Uterus (tissue), 4 donors: ENCODE measurements at places on chromosomes 6 and 20.

DNA sequence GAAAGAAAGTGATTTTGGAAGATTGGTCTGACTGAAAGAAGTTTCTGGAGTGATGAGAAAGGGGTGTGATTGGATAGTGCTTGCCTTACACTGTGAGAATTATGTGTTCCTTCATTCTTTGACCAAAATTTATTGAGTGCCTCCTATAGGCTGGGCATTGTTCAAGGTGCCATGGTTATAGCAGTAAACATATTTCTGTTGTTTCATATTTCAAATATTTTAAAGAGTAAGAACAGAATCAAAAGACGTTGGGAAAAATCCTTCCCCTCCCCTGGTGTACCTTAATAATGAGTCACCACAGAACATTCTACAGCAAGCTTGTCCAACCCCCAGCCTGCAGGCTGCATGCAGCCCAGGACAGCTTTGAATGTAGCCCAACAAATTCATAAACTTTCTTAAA lies 78.6 kb downstream of the GCLC start:
- H3K4me3 ChIP-seq, result no peak overlapping the region
- no peak for DNase-seq
- no peaks in the 10 kb centered on the region for H3K36me3 ChIP-seq
- H3K4me1 ChIP-seq, result no peaks in the 10 kb centered on the region
- H3K27ac ChIP-seq, result peak overlapping the region; percentile 74

- peak within 1 kb of the TSS; percentile 43 for H3K4me3 ChIP-seq
- H3K4me1 ChIP-seq, result no peaks in the 10 kb centered on the region
- no peaks in the 10 kb centered on the region for H3K36me3 ChIP-seq
- peak; percentile 30 for DNase-seq
Observed at GRCh38 chr6:99349171-99350141, at the start of gene FAXC. Gene FAXC, minus strand, starts transcription at chr6:99349674. Its CDS starts 302 bp downstream, at chr6:99349372.

DNA sequence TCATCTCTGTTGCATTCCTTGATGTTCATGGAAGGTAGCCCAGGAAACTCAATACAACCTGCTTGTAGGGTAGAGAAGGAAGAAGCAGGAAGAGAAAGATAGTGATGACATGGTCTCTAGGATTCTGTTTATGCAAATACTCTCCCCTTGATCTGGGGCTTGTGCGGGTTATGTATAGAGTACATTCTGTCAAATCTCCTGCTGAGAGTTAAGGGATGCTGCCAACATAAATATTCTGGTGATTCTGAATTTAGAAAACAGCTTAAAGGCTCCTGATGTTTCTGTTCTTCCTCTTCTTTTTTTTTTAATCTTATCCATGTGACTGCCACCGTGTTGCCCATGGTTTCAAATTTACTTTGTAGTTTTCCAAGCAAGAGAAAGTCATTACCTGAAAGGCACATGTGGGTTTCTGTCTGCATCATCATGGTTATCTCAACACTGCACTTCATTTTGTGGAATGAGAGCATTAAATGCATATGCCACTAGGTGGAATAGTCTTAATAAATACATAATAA lies 150.6 kb downstream of the RPS12 start:
- no peak for DNase-seq
- H3K27me3 ChIP-seq, result no peaks in the 10 kb centered on the region
- H3K4me3 ChIP-seq, result no peak overlapping the region
- no peak overlapping the region for H3K27ac ChIP-seq
- H3K36me3 ChIP-seq, result no peaks in the 10 kb centered on the region
- no peaks in the 10 kb centered on the region for H3K4me1 ChIP-seq

DNA sequence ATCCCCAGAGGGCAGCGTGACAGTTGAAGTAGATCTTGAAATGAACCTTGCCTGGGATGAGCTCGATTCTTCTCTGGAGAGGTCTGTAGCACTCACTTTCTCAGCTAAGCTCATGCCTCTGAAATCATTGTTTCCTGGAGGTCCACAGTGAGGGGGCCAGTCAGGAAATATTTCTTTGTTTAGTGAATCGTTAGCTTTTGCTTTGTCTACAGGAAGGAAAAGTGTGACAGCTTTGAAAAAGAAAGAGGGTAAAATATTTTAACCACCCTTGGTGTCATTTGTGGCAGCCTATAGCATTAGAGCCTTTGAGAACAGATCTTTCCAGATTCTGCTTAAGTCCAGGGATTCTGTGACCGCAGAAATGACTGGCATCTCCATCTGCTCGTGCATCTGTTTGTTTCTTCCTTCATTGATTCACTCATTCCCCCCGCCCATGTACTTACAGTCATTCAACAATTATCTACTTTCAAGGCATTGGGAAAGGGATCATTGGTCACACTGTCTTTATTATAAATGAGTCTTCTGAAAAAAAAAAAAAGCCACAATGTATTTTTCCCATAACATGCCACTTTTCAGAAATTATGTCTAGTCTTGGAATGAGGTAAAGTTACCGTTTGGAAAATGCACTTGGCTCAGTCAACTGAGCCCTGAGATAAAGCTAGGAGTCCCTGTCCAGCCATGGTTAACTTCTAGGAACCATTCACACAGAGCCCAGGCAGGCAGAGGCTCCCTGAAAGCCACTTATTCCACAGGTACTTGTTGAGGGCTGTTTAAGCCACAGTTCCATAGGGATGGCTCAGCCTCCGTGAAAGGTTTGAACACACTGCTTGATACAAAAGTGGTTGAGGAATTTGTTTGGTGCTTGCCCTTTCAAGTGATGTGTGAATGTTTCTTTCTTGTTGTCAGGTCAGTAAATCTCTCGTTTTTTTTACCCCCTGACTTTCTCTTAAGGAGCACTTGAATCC lies 86.0 kb downstream of the TIAM2 start:
- no peak for DNase-seq
- H3K4me3 ChIP-seq, result no peak overlapping the region
- no peaks in the 10 kb centered on the region for H3K4me1 ChIP-seq
- no peak overlapping the region for H3K27ac ChIP-seq

GRCh38 chr6:148713921-148714320 lies 32.9 kb upstream of the UST start:
- no peak overlapping the region for H3K27ac ChIP-seq
- DNase-seq, result no peak
- no peaks in the 10 kb centered on the region for H3K36me3 ChIP-seq
- no peak overlapping the region for H3K4me3 ChIP-seq

GRCh38 chr6:161396539-161396938 lies 122.7 kb upstream of the AGPAT4 start:
- no peaks in the 10 kb centered on the region for H3K36me3 ChIP-seq
- no peaks in the 10 kb centered on the region for H3K27me3 ChIP-seq
- H3K27ac ChIP-seq, result no peak overlapping the region
- H3K4me3 ChIP-seq, result no peak overlapping the region

DNA sequence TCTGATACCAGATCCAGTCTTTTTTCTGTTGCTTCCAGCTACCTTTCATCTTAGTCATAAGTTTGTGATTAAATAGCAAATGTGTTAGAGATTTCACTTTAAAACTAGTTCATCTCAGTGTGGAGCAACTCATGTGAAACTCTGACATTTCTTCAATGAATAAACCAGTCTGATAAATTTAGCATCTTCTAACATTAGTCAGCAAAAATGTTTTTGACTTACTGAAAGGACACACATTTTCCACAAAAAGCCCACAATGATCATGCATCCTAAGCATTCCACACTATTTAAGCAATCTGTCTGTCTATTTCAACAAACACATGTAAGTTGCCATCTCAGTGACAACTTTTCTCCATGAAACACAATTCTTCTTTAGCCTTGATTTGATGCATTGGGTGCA lies 222.2 kb upstream of the SLC35B3 start:
- no peaks in the 10 kb centered on the region for H3K4me1 ChIP-seq
- no peak for DNase-seq
- no peaks in the 10 kb centered on the region for H3K27me3 ChIP-seq
- H3K27ac ChIP-seq, result no peak overlapping the region
- no peak overlapping the region for H3K4me3 ChIP-seq
- no peaks in the 10 kb centered on the region for H3K36me3 ChIP-seq

DNA sequence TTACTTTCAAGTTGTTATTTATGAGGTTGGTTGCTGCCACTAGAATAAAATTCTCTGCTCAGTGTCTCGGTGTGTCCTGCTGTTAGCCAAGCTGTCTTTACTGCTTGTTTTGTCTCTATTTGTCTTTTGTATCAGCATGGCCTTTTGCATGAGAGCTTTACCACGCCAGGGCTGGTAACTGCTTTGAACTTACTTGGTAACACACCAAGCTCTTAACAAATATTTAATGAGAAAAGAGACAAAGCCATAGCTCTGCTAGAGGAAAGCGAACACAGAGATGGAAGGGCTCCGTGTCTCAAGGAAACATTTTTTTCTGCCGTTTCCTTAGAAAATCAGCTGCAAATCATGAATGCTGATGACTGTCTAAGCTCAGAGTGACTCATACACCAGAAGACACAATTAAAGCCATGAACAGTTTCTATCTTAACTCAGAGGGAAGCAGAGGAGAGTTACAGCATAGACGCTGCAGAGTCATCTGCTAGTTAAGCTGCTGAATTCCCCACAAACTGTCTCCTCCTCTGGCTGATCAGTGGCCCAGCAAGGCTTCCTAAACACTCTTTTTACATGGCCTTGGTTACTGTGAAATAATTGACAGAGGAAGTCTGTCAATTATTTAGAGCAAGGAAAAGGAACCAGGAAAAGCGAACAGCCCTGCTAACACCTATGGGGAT lies 44.8 kb downstream of the AGPAT4 start:
- no peak overlapping the region for H3K4me3 ChIP-seq
- H3K27ac ChIP-seq, result peak overlapping the region; percentile 80
- H3K27me3 ChIP-seq, result no peaks in the 10 kb centered on the region
- H3K4me1 ChIP-seq, result peaks cover 7% of the 10 kb centered on the region
- peak; percentile 37 for DNase-seq
- H3K36me3 ChIP-seq, result no peaks in the 10 kb centered on the region

GRCh38 chr6:169190970-169191369 lies 62.7 kb downstream of the THBS2 start:
- no peaks in the 10 kb centered on the region for H3K36me3 ChIP-seq
- no peak for DNase-seq
- peak overlapping the region; percentile 86 for H3K27ac ChIP-seq
- H3K4me1 ChIP-seq, result peaks cover 7% of the 10 kb centered on the region
- H3K4me3 ChIP-seq, result no peak overlapping the region

- no peak for DNase-seq
- H3K27ac ChIP-seq, result no peak overlapping the region
- peaks cover 11% of the 10 kb centered on the region for H3K27me3 ChIP-seq
- no peaks in the 10 kb centered on the region for H3K36me3 ChIP-seq
- no peak overlapping the region for H3K4me3 ChIP-seq
Observed at GRCh38 chr6:29564875-29565274, 5.3 kb upstream of the UBD start.

GRCh38 chr20:41716911-41717310 lies 98.7 kb upstream of the CHD6 start:
- no peak for DNase-seq
- no peaks in the 10 kb centered on the region for H3K4me1 ChIP-seq
- H3K36me3 ChIP-seq, result no peaks in the 10 kb centered on the region
- no peak overlapping the region for H3K4me3 ChIP-seq

- no peak for DNase-seq
- no peak overlapping the region for H3K4me3 ChIP-seq
- no peak overlapping the region for H3K27ac ChIP-seq
- no peaks in the 10 kb centered on the region for H3K36me3 ChIP-seq
- H3K4me1 ChIP-seq, result no peaks in the 10 kb centered on the region
- H3K27me3 ChIP-seq, result no peaks in the 10 kb centered on the region
Observed at GRCh38 chr20:35560105-35560511, 18.2 kb downstream of the ERGIC3 start.

DNA sequence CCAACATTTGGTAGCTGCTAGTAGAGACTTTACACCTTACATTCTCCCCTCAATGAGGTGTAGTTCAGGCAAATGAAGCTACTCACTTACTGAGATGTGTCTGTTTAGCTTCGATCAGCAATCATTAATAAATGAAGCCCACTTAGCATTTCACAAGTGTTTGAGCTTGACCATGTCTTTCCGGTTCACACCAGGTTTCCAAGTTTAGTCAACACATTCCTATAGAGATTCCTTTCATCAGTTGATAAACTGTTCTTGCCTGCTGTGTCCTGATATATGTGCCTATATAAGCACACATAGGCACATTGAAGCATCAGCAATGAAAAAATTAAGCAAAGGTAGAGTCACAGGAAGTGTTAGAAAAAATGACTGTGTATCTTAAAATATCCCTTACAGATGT lies 150.0 kb downstream of the BTBD3 start:
- H3K4me1 ChIP-seq, result no peaks in the 10 kb centered on the region
- DNase-seq, result no peak
- H3K27ac ChIP-seq, result no peak overlapping the region
- no peaks in the 10 kb centered on the region for H3K27me3 ChIP-seq
- no peaks in the 10 kb centered on the region for H3K36me3 ChIP-seq

GRCh38 chr6:3309391-3310050 lies 50.8 kb downstream of the PSMG4 start:
- H3K4me3 ChIP-seq, result no peak overlapping the region
- H3K4me1 ChIP-seq, result no peaks in the 10 kb centered on the region
- no peaks in the 10 kb centered on the region for H3K27me3 ChIP-seq
- no peak overlapping the region for H3K27ac ChIP-seq
- no peaks in the 10 kb centered on the region for H3K36me3 ChIP-seq
- DNase-seq, result no peak

GRCh38 chr20:50568549-50568942 lies 58.4 kb downstream of the PTPN1 start:
- no peak overlapping the region for H3K4me3 ChIP-seq
- peaks cover 11% of the 10 kb centered on the region for H3K4me1 ChIP-seq

- H3K36me3 ChIP-seq, result no peaks in the 10 kb centered on the region
- DNase-seq, result no peak
- H3K4me1 ChIP-seq, result peaks cover 10% of the 10 kb centered on the region
- H3K27ac ChIP-seq, result no peak overlapping the region
- no peaks in the 10 kb centered on the region for H3K27me3 ChIP-seq
- no peak overlapping the region for H3K4me3 ChIP-seq
Observed at GRCh38 chr6:6411115-6411514, 90.7 kb upstream of the F13A1 start.

GRCh38 chr6:131282365-131282764 lies 147.1 kb downstream of the AKAP7 start:
- H3K27me3 ChIP-seq, result no peaks in the 10 kb centered on the region
- no peak overlapping the region for H3K27ac ChIP-seq
- no peak for DNase-seq
- no peaks in the 10 kb centered on the region for H3K4me1 ChIP-seq
- H3K36me3 ChIP-seq, result no peaks in the 10 kb centered on the region
- H3K4me3 ChIP-seq, result no peak overlapping the region

DNA sequence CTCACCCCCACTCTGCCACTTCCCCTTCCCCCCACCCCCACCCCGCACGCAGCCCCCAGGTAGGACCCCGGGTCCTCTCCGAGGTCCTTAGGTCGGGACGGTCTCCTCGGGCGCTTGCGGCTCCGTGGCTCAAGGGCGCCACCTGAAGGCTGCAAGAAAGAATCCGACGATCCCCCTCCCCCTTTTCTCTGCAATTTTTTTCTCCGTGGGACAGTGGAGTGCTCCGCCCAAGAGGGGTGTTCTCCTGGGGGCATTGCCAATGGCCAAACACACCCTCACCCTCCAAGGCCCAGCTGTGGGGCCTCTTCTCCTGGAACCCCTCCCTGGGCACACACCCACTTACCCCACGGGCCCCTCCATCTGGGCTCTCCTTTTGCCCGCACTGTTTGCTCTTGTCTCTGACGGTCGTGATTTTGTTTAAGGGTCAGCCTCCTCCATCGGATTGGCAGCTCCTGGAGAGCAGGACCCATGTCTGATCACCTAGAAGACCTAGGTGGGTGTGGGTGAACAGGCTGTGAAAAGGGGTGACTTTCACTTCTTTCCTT lies 1.1 kb upstream of the TMEM74B start:
- no peaks in the 10 kb centered on the region for H3K36me3 ChIP-seq
- H3K4me3 ChIP-seq, result peak overlapping the region; percentile 9
- DNase-seq, result no peak
- H3K27ac ChIP-seq, result no peak overlapping the region
- no peaks in the 10 kb centered on the region for H3K4me1 ChIP-seq

- DNase-seq, result no peak
- H3K36me3 ChIP-seq, result no peaks in the 10 kb centered on the region
Observed at GRCh38 chr6:34359418-34360158, 32.9 kb downstream of the NUDT3 start.
